ENCODE measurements at places on chromosomes 3 and 15. TPM values are rescaled to one million over a fixed set of nuclear protein-coding genes. Genes with fewer than 3 reads are reported as not detected.

The ZBTB47 gene
- 0.22 TPM for total RNA-seq

- DNase-seq, result no peak
Observed at GRCh38 chr15:38672273-38672672, 107.7 kb upstream of the RASGRP1 start.

- no peak for DNase-seq
Observed at GRCh38 chr3:106030627-106030963, 161.8 kb upstream of the CBLB start.

DNA sequence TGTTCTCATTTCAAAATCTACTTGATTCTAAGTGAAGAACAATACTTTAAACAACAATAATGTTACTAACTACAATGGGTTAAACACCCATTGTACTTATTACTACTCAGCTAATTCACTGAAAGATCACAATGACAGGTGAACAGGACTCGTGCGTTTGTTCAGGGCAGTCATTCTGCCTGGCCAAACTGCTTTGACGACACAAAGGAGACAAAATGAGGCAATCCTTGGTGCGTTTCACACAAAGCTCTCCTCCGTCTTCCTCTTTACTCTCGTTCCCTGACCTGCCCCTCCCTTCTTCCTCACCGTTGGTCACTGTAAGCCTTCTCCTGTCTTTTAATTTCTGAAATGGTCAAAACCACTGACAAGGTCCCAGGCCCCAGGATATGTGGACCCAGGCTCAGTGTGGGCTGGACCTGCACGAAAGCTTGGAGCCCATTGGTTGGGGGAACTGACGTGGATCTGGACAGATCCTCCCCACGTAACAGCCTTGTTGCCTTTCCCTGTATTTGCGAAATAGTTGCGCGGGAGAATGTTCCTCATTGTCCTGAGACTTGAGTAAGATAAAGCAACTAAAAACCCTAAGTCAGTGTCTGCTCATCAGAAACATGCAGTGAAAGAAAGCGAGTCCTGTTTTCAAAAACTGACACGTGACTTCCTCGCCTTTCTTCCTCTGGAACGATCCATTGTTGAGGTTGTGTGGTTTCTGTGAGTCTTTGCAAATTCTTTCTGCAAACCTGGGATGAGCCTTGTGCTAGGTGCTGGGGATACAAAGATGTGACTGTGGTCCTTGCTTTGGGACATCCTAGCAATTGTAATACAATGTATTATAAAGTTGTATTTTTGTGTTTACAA, 147.1 kb upstream of the RGMA start:
- DNase-seq, result no peak

- DNase-seq, result no peak
Observed at GRCh38 chr3:165800970-165801369, 36.3 kb downstream of the BCHE start.
